ENCODE measurements at places on chromosomes 1 and 21.

DNA sequence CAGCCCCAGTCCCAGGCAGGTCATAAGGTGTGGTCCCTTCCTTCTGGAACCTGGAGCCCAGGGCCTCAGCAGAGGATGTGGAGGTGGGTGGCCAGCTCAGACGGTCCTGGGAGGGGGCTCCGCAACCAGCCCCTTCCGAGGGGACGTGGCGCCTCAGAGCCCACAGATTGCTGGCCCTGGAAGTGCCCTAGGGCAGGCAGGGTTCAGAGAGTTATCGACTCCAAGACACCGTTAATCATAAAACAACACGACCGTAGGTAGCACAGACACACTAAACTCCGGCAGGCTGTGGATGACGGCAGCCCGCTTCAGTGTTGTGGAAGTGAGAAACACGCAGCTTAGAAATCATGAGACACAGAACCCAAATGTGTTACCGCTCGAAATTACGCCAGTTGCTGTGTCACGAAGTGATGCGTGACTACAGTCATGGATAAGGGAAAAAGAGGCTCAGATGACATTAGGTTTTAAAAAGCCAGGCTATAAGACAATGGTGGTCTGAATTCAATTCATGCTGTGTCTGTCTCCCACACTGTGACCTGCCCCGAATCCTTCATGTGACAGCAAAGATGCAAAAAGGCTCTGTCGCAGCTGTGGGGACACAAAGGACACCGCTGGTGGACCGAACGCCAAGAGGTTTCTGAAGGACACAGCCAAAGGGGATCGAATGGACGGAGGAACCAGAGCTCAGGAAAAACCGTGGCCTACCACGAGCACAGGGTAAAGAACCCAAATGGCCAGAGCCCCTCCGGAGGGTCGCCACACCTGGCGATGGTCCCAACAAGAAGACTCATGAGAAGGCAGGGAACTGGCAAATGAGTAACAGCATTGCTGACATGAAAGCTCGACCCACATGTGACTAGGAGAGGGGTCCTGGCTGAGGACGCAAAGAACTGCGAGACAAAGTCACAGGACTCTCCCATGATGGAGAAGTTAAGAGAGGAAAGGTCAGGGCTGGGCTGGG is 1.7 kb upstream of the SUMO3 start:
- no peak for DNase-seq

DNA sequence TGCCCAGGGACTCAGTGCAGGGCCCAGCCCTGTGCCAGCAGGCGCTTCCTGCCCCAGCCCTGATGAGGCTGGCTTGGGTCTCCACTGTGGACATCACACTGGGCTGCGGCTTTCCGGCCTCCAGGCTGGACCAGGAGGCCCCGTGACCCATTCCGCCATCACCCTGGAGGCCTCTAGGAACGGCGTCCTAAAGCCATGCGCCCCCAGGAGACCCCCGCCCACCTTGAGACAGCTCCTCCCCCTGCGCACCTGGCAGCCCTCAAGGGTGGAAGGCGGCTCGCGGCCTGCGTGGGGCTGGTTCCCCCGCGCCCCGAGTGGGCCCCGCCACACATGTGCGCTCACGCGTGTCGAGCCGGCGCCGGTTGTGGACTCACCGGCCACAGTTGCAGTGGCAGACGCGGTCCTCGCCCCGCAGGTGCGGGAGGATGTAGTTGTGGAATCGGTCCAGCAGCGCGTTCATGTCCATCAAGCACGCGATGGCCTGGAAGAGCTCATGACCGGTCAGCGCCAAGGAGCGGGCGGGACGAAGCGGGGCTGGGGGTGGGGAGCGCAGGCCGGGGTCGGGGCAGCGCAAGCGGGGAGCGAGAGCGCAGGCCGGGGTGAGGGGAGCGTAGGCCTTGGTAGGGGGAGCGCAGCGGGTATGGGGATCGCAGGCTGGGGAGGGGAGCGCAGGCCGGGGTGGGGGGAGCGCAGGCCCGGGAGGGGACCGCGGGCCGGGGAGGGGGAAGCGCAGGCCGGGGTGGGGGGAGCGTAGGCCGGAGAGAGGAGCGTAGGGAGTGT is 924 bp downstream of the TMEM240 start:
- no peak for DNase-seq

- DNase-seq, result no peak
Measured at GRCh38 chr1:172144445-172145061, 275.9 kb upstream of the C1orf105 start.

- no peak for DNase-seq
Measured at GRCh38 chr21:37139902-37140301, 66.8 kb downstream of the TTC3 start.

GRCh38 chr1:19712928-19713327 is 48.3 kb downstream of the HTR6 start:
- DNase-seq, result no peak

- no peak for DNase-seq
Measured at GRCh38 chr1:36532810-36533401, 50.2 kb upstream of the CSF3R start.

- no peak for DNase-seq
Measured at GRCh38 chr1:204283711-204284651, 70.2 kb upstream of the GOLT1A start.

DNA sequence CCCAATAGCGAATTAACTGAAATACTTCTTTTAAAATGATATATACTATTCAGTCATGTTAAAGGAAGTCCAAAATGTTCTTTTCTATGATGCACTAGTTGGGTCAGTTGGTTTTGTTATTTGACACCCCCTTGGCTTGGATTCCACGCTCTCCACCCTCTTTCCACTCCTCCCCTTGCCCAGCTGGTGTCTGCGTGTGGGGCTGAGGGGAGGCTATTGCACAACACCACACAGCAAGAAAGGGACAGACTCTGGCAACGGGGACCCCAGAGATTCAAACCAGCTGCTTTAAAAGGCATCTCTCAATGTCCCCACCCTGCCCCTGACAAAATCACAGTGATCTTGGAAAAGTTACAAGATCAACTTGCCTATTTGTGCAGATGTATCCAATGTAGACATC is 394.3 kb downstream of the TGFB2 start:
- no peak for DNase-seq

DNA sequence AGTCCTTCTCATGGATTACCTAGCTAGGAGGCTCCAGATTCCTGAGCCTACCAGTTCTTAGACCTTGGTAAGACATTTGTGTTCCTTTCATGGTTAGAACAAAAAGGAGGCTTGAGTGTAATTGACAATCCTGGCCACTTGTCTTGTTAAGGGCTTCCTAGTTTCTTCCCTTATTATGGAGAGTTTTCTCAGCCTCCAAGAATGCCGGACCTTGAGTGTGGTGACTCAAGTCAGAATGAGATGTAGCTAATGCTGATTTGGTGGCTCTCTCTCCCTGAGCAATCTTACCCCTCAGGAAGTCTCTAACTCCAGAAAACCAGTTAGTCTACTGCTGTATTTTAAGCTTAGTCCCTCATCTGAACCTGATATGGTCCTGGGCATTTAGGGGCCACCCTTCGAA is 14.3 kb downstream of the CHI3L2 start:
- DNase-seq, result no peak

- DNase-seq, result no peak
Measured at GRCh38 chr1:93907718-93908117, 1.5 kb downstream of the GCLM start.

GRCh38 chr1:210373878-210374599 is 45.3 kb downstream of the HHAT start:
- DNase-seq, result peak; percentile 42

DNA sequence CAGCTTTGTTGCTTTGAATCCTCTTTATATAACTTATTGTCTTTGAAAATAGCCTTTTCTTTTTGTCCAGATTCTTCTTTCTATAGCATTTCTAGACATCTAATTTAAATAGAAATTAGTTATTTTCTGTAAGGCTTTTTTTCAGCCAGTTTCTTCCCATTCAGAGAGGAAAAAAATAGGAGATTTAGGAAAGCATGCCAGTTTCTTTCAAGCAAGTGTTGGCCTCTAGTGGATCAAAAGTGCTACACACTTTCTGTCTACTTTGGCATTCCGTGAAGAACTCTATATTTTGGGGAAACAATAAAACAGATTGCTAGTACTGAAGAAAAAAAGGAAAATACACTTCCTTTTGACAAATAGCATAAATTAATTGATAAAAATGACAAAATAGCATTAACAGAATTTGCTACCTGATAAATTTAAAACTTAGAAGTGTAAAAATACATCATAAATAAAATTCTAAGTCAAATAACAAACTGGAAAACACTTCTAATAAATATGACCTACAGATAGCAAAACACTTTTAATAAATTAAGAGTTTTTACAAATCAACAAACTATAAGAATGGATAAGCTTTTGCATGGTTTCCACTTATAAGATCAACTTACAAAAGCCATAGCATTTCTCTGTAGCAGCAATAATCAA is 13.1 kb upstream of the EXO1 start:
- DNase-seq, result no peak

DNA sequence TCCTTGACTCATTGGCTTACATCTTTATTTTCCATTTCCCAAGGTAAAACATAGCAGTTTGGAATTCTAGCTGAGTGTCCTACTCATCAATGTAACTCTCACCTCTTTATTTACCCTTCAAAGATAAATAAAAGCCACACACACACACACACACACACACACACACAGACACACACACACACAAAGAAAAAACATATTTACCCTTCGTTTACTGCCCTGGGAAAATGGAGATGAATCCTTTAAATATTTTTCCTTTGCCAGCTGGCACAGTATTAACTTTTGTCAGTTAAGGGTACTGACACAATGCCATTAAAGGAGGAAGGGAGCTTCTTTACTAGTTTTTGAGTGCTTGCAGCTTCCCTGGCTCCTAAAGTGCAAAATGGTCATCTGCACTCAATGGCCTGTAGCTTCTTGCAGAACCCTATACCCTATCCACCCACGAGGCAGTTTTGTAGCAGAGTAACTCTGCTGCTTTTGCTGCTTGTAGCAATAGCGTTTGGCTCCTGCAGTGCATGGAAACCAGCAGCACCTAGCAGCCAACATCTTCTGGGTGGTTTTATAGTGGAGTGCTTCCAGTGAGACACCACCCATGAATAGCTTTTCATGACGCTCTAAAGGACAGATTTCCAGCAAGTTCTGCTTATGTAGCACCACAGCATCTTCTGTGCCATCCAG is 103.7 kb downstream of the HS2ST1 start:
- no peak for DNase-seq

DNA sequence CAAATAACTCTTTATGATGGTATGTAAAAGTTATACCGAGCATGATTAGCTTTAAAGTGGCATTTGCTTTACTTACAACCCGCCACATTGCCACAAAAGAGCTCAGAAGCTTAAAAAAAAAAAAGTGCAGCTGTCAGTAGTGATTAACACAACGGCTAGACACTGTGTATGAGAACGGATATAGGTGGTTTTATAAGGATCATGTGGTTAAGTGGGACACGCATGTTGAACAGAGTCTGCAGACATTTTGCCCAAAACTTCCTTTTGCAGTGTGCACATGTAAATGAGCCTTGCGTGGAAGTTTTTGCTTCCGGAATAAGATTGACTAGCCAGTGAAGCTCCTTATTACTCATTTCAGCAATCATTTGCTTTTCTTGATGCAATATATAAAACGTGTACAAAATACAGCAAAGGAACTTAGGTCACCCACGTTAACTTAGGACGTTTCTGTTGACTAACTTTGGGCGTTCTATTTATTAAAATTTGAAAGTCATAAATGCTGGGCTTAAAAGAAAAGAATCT is 58.7 kb upstream of the RGS1 start:
- DNase-seq, result peak; percentile 56

GRCh38 chr21:45859041-45859761 is 122.4 kb upstream of the COL6A1 start:
- no peak for DNase-seq

- no peak for DNase-seq
Measured at GRCh38 chr1:152996633-152997400, 4.7 kb upstream of the SPRR3 start.

DNA sequence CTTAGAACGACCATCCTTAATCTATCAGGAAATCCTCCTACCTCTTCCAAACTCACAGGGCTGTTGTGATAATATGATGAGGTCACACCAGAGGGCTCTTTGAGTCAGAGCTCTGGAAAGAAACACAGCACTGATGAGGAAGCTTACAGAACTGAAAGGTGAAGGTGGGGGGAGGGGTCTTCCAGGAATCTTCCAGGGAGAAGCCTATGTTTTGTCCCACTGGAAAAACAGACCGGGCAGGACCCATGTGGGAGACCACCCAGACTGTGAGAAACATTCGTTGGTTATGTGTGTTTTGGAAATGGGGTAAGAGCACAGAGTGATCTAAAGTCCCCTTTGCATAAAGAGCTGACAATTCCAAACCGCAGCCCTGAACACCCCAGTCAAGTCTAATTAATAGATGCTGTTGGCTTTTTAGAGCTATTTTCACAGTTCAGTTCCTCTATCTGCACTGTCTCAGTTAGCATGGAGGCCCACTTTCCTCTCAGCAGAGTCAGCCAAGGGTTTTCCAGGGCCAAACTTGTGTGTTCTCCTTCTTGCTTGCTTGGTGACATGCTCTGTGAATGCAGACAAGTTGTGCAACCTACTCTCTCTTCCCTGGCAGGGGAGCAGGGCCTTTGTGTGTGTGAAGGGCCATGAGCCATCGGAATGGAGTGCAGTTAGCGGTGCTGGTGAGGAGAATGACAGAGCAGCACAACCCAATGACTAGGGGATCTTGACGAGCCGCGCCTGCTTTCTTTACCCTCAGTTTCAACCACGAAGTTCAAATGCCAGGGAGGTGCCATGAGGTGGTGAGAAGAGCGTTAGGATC is 12.3 kb downstream of the PHLDA3 start:
- no peak for DNase-seq

DNA sequence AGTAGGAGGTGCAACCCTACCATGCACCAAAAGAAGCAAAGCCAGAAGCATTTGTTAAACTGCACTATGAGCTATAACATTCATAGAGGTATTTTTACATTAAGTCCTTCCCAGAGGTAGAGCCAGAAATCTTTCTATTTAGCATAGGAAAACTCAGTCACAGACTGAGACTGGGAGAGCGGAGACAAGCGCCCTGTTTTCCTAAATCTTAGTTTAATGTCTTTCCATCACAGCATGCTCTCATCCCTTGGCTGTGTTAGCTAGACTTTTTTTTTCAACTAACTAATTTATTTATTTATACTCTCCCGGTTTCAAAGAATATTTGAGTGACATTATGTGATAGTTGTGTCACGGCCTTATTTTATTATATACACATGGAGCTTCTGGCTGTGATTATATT is 304.1 kb downstream of the LMX1A start:
- DNase-seq, result no peak

DNA sequence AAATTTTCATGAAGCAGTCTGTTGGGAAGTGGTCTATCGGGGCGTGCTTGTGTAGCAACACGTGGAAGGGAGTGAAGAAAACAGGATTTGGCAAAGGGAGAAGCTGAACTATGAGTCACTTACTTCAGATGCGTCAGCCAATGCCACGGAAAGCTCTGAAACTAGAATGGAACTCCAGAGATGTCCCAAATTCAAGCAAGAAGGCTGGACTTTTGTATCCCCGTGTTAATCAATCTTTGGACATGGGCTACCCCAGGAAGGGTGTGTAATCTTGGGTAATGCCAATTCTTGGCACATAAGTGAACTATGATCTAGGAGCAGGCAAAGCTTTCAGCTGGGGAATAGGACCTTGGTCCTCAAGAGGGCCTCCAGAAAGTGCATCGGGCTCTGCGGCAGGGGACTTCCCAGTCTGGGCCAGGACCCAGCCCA is 102.6 kb downstream of the ADSS2 start:
- DNase-seq, result no peak

GRCh38 chr1:92884195-92884594 is 52.4 kb downstream of the RPL5 start:
- no peak for DNase-seq
